ENCODE measurements at places on chromosomes 7 and 10.

- DNase-seq = no peak
Observed at GRCh38 chr7:91239171-91239604, 25.0 kb upstream of the FZD1 start.

GRCh38 chr7:128110641-128111364 is 79.6 kb upstream of the LRRC4 start:
- no peak for DNase-seq

GRCh38 chr10:72796042-72796441 is 97.5 kb upstream of the OIT3 start:
- no peak for DNase-seq

- no peak for DNase-seq
Observed at GRCh38 chr7:128167791-128168666, 73.0 kb upstream of the LEP start.

GRCh38 chr10:116866987-116867595 is 17.8 kb downstream of the ENO4 start:
- DNase-seq = no peak

DNA sequence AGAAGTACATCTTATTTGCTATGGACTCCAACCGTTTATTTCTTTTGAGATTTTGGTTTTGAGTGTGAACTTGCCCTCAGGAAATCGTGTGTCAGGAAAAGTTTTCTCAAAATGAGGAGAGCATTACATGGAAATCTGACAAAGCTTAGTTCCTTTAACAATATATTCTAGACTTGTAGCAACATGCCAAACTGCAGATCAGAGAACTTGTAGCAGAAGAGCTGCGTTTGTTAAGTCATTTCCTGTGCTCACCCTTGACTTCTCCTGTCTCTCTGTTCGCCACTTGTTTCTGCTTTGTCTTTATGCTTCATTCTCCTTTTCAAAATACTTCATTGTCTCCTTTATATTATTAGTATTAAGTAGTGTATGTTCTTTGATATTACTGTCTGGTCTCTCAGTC is 116.6 kb upstream of the FOXP2 start:
- no peak for DNase-seq

- no peak for DNase-seq
Observed at GRCh38 chr10:94902570-94902969, 35.9 kb upstream of the CYP2C9 start.

DNA sequence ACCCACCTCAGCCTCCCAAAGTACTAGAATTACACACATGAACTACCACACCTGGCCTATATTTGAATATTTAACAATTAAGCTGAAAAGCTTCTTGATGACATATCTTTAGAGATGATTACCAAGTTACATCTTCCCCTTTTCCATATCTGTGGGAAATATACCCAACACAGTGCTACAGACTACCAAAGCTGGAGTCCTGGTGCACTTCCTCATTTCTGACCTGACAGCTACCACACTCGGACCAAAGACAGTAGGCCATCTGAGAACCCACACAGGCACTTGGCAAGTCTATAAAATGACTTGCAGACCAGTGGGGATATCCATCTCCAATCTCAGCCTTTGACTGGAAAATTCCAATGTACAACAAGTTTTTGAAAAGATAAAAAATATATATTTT is 270.4 kb upstream of the KLF14 start:
- no peak for DNase-seq

DNA sequence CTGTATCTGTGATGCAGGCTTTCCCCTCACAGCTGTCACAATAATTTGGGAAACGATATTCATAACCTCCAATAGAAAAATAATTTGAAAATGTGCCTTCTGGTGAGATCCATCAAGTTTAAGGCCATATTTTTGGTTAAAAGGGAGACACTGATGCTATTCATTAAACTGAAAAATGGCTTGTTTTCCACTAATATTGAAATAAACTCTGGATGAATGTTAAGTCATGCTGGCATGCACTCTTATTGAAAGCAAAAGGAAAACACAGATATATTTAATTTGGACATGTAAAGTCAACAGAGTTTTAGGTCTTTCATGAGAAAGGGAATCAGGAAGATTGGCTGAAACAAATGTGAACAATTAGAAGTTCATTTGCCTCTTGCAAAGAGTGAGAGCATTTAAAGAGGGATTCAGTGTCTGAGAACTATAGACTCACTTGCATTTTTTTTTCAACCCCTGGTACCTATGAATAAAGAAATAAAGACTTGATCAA is 879.2 kb downstream of the LRMDA start:
- DNase-seq = no peak

DNA sequence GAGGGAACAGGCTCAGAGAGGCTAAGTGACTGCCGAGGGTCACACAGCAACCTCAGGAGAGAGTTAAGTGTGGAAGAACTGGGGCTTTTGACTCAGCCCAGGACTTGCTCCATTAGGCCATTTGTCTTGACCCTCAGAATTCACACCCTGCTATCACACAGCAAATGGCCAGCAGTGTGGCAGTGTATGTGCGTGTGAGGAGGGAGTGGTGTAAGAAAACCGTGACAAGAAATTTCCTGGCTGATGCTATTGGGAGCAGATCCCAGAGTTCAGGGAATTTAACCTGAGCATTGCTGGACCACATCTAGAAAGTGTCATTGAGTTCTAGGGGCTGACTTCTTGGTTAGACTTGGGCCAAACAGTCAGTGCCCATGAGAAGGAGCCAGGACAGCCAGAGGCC is 18.4 kb downstream of the VWA2 start:
- DNase-seq = no peak

GRCh38 chr7:14630048-14630447 is 272.5 kb downstream of the DGKB start:
- DNase-seq = no peak

DNA sequence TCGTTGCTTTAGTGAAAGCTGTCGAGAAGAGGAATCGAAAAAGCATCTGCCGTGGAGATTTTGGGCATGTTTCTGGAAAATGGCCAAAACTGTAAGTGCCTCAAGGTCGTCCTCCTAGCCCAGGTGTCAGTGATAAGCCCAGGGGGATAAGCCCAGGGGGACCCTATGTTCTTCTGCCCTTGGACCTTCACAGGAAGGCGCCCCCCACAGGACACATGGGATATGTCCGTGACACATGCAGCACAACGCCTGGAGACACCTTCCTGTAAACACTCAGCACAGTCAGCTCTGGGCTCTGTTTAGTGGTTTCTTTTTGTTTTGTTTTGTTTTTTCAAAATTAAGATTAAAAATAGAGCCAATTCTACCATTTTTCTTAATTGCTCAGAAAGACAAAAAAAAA is 272.7 kb downstream of the KLF6 start:
- DNase-seq = no peak

DNA sequence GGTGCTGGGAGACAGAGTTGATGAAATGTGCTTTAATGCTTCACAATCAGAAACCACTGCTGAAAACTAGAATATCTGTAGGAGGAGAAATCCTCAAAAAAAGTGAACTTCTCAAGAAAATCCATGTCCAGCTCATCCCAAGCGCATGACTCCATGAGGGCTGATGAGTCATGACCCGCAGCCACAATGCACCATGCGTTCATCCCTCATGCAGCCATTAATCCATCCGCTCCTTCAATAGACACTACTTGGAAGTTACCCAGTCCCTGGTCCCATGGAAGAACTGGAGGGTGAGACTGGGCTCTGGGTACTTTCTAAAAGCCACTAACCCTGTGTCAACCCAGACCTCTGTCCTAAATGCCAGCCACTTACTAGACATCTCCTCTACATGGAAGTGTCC is 24.4 kb downstream of the TMEM273 start:
- DNase-seq = no peak

- no peak for DNase-seq
Observed at GRCh38 chr7:85730012-85730411, 543.2 kb upstream of the SEMA3D start.

DNA sequence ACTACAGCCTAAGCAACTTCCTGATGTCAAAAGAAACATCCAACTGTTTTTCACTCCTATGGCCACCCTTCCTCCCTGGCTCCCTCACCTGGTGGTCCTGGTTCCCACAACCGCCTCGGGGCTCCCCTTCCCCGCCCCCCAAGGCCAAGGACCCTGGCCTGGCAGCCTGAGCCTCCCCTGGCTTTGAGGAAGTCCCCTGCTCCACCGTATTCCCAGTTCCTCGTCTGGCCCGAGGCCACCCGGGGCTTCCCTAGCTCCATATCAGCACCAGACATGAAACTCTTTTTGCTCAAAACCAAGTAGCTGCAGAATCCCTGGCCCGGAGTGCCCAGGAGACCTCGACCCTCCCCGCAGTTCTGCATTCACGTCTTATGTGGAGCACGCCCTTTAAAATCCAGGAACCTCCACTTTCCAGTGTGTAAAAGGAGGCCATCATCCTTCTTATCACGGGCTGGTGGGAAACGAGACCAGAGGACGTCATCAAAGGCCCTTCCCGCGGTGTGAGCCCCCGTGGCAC is 82.9 kb downstream of the PRKAG2 start:
- no peak for DNase-seq

- no peak for DNase-seq
Observed at GRCh38 chr7:85634951-85635350, 448.1 kb upstream of the SEMA3D start.

DNA sequence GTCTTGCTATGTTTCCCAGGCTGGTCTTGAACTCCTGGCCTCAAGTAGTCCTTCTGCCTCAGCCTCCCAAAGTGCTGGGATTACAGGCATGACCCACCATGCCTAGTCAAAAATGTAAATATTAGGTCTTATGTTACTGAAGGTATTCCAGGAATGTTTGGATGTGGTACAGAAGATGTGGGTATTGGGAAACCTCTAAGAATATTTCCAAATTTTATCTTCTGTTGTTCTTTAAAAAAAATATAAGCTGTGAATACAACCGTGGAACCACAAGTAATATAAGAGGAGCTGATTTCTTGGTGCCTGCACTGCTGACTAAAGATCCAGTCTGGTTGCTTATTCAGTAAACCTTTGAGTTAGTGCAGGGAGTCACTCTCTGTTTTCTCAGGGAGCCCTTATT is 178.3 kb downstream of the AUTS2 start:
- no peak for DNase-seq

DNA sequence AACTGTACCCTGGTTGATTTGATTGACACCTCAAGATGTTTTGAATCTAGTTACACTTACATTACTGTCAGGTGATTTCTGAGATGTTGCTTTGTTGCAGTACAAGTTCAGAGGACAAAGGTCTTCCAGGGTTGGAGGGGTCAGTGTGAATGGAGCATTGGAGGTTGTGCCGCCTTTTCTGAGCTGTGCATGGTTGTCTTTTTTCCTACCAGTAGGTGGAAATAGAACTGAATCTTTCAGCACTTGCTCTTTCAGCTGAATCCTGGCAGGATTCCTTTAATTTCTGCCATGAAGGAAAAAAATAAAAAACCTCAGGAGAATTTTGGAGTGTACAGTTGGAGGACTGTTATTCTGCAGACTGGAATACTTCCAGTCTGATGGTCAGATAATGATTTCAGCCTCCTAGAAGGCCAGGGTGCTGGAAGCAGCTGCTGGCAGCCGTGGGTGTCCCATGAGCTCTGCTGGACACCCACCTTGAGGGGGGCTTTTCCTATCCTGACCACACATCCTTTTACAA is 82.7 kb downstream of the PLCE1 start:
- peak; percentile 31 for DNase-seq

GRCh38 chr7:86469680-86470295 is 173.9 kb upstream of the GRM3 start:
- DNase-seq = peak; percentile 67

- no peak for DNase-seq
Observed at GRCh38 chr7:107398161-107398560, 71.7 kb upstream of the GPR22 start.

DNA sequence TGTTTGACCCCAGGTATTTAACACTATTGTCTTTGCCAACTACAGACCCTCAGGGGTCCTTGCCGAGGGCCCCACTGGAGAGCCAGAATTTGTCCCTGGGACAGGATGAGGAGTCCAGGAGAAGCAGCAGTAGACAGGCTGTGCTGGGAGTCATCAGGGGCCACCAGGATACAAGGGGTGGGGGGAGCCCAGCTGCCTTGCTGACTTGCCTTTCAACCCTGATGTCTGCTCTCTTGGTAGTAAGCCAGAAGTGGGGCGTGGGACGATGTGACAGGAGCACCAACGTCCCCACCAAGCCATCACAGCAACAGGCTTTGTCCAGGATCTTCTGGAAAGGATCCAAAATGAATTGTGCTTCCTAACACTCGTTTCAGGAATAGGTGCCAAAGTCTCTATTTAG is 62.4 kb upstream of the CDCA7L start:
- no peak for DNase-seq

DNA sequence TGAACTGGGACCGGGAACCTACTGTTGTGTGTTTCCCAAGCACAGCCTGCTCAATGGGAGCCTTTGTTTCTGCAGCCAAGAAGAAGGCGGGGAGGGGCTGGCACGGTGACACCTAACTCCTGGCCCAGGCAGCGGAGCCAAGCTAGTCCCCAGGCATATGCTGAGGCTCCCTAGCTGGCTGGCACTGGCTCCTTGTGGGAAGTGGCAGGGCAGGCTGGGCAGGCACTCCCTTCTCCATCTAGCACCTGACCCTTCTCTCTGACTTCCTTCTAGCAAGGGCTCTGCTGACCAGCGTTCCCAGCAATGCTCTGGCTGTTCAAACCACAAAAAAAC is 325.0 kb downstream of the PLXNA4 start:
- no peak for DNase-seq

Data from D341Med (cell line).